HCT116 (cell line): ENCODE measurements at places on chromosomes 6 and 20. TPM values are rescaled to one million over a fixed set of nuclear protein-coding genes. Genes with fewer than 3 reads are reported as not detected.
A peak's percentile ranks its signal among the peaks of the same experiment; 100 is the strongest.

GRCh38 chr6:6815732-6816131, 227.2 kb downstream of the LY86 start:
- no peaks in the 10 kb centered on the region for H3K27me3 ChIP-seq
- no peak overlapping the region for H3K27ac ChIP-seq
- no peak overlapping the region for H3K4me3 ChIP-seq
- no peak for DNase-seq
- H3K36me3 ChIP-seq, result no peaks in the 10 kb centered on the region

- no peak overlapping the region for H3K27ac ChIP-seq
- no peaks in the 10 kb centered on the region for H3K36me3 ChIP-seq
- H3K27me3 ChIP-seq, result no peaks in the 10 kb centered on the region
- no peaks in the 10 kb centered on the region for H3K4me1 ChIP-seq
- no peak overlapping the region for H3K4me3 ChIP-seq
Observed at GRCh38 chr20:18041462-18041861, 16.3 kb downstream of the OVOL2 start.

GRCh38 chr20:23021541-23021940, 13.6 kb upstream of the SSTR4 start:
- DNase-seq, result no peak
- H3K4me3 ChIP-seq, result no peak overlapping the region
- H3K4me1 ChIP-seq, result no peaks in the 10 kb centered on the region

GRCh38 chr6:30883685-30884520, at the start of gene DDR1:
DDR1 (plus strand) TSS chr6:30884519; CDS start chr6:30888730, 4,211 bp downstream.
- no peak for DNase-seq
- peak within 1 kb of the TSS; percentile 83 for H3K4me3 ChIP-seq
- peak within 1 kb of the TSS; percentile 99 for H3K27ac ChIP-seq
- peaks cover under 1% of the 10 kb centered on the region; the same call in 1 of the 2 replicates for H3K36me3 ChIP-seq
- peaks cover 65% of the 10 kb centered on the region for H3K4me1 ChIP-seq

- H3K4me1 ChIP-seq, result no peaks in the 10 kb centered on the region
- H3K4me3 ChIP-seq, result no peak overlapping the region
- no peak for DNase-seq
- no peaks in the 10 kb centered on the region for H3K36me3 ChIP-seq
- H3K27ac ChIP-seq, result no peak overlapping the region
Observed at GRCh38 chr6:123897965-123898364, 94.3 kb downstream of the NKAIN2 start.

- no peak for DNase-seq
- H3K4me1 ChIP-seq, result no peaks in the 10 kb centered on the region
- H3K4me3 ChIP-seq, result no peak overlapping the region
- peaks cover 52% of the 10 kb centered on the region; the same call in 1 of the 2 replicates for H3K36me3 ChIP-seq
- H3K27me3 ChIP-seq, result no peaks in the 10 kb centered on the region
Observed at GRCh38 chr6:31530659-31531058, 1.9 kb downstream of the MCCD1 start.

GRCh38 chr6:56539527-56540105, 103.1 kb downstream of the DST start:
- peaks cover 3% of the 10 kb centered on the region; the same call in 1 of the 2 replicates for H3K4me1 ChIP-seq
- no peaks in the 10 kb centered on the region for H3K27me3 ChIP-seq
- H3K27ac ChIP-seq, result no peak overlapping the region
- no peak for DNase-seq
- no peaks in the 10 kb centered on the region for H3K36me3 ChIP-seq

GRCh38 chr6:89934685-89935366, 40.6 kb downstream of the GJA10 start:
- no peaks in the 10 kb centered on the region for H3K36me3 ChIP-seq
- no peak for DNase-seq
- no peak overlapping the region for H3K27ac ChIP-seq
- H3K4me1 ChIP-seq, result no peaks in the 10 kb centered on the region
- no peaks in the 10 kb centered on the region for H3K27me3 ChIP-seq

DNA sequence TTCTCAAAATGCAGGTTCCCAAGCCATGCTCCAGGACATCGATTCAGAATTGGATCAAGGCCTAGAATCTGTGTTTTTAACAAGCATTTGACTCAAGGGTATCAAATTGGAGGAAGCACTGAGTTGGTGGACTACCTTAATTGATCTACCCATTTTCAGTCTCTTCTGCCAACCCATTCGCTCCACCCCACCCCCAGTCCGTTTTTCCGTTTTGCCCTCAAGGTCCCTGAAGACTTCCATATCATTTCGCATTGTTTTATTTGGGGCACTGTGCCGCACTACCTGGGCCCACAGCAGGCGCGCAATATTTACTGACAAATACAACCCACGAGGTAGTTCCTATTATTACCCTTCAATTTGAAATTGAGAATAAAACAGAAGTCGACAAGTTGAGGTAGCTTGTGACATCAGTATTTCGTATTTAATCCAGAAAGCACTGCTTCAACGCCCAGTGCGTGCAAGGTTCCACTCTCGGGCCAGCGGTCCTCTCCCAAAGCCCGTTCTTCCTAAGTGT, 557 bp upstream of the DHX35 start:
- H3K27ac ChIP-seq, result peak overlapping the region; percentile 93
- H3K36me3 ChIP-seq, result no peaks in the 10 kb centered on the region
- DNase-seq, result no peak
- peaks cover 21% of the 10 kb centered on the region for H3K4me1 ChIP-seq
- H3K4me3 ChIP-seq, result peak overlapping the region; percentile 78

- peaks cover 20% of the 10 kb centered on the region for H3K4me1 ChIP-seq
- H3K27me3 ChIP-seq, result peaks cover 35% of the 10 kb centered on the region; the same call in 1 of the 2 replicates
- no peaks in the 10 kb centered on the region for H3K36me3 ChIP-seq
- no peak for DNase-seq
- H3K27ac ChIP-seq, result no peak overlapping the region
Observed at GRCh38 chr6:7916959-7917358, 6.4 kb upstream of the TXNDC5 start.

DNA sequence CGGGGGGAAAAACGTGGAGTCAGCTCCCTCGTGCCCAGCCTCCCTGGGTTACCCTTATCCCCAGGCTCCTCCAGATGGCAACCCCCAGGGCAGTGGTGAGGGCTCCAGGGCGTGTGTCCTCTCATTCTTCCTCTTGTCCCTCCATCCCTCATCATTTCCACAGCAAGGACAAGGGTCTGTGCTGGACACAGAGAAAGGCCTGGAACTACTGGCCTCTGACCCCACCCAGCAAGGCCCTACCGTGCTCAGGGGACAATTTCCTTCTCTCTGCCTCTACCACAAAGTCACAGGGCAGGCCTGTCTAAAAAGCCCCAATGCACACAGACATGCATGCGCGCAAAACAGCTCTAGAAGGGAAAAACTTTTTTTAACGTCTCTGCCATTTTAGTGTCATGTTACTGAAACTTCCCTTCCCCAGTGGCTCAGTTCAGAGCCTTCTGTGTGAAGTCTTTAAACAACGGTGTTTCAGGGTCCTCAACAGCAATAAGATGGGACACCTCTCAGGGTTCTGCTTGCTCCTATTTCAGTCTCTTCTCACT, 1.1 kb upstream of the SLC35B2 start:
- peak overlapping the region; percentile 95 for H3K27ac ChIP-seq
- peaks cover 19% of the 10 kb centered on the region; the same call in 1 of the 2 replicates for H3K36me3 ChIP-seq
- H3K4me1 ChIP-seq, result peaks cover 2% of the 10 kb centered on the region; the same call in 1 of the 2 replicates
- DNase-seq, result no peak
- H3K27me3 ChIP-seq, result no peaks in the 10 kb centered on the region
- H3K4me3 ChIP-seq, result no peak overlapping the region

DNA sequence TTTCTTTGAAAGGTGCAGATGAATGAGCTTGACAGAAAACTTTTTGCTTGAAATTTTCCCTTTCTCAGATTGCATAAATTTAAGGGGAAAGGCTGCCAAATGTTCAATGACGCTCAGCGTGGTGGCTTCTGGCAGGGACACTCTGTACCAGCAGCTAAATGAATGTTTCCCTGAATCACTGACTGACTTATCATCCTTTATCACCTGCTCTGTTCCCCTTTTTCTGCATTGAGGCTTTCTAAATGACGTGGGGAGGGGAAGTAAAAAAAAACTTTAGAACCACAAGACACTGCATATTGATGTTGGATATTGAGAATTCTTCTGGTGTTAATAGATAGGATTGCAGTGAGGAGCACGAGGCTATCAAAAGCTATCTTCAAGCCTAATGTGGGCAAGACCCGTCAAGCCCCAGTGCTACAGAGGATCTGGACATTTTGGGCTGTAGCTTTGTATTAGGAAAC, 46.9 kb upstream of the ENPP5 start:
- DNase-seq, result no peak
- H3K27me3 ChIP-seq, result 0 out of 2 replicates have a peak, but pooled peaks cover 4% of the 10 kb centered on the region

GRCh38 chr20:13166011-13166410, 55.1 kb upstream of the ISM1 start:
- no peak overlapping the region for H3K27ac ChIP-seq
- H3K4me3 ChIP-seq, result no peak overlapping the region
- H3K36me3 ChIP-seq, result no peaks in the 10 kb centered on the region
- peaks cover 11% of the 10 kb centered on the region; the same call in 1 of the 2 replicates for H3K27me3 ChIP-seq

GRCh38 chr20:17542993-17543412, 11.8 kb upstream of the BFSP1 start:
- H3K4me3 ChIP-seq, result no peak overlapping the region
- no peaks in the 10 kb centered on the region for H3K27me3 ChIP-seq
- H3K36me3 ChIP-seq, result no peaks in the 10 kb centered on the region
- no peak for DNase-seq
- H3K4me1 ChIP-seq, result peaks cover 16% of the 10 kb centered on the region

DNA sequence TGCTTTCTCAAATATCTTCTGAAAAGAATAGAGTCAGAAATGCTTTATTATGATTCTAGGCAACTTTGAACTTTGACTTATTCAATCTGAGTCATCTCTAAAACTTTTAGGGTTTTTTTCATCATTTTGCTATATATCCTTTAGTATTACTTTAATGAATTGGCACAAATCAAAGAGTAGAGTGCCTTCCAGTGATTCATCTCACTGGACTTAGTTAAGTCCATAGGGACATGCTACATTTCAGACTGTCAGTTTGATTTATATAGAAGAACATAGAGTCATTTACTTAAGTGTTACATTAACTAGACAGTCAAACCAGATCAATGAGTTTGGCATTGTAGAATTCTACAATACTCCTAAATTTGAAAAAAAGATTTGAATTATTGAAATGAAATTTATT, 1235.7 kb upstream of the MAP3K7 start:
- no peaks in the 10 kb centered on the region for H3K4me1 ChIP-seq
- no peak overlapping the region for H3K4me3 ChIP-seq
- no peaks in the 10 kb centered on the region for H3K27me3 ChIP-seq
- no peak for DNase-seq

- no peak overlapping the region for H3K4me3 ChIP-seq
- no peaks in the 10 kb centered on the region for H3K4me1 ChIP-seq
- DNase-seq, result no peak
- H3K36me3 ChIP-seq, result no peaks in the 10 kb centered on the region
- no peaks in the 10 kb centered on the region for H3K27me3 ChIP-seq
- H3K27ac ChIP-seq, result no peak overlapping the region
Observed at GRCh38 chr6:25302151-25302550, 23.0 kb downstream of the CARMIL1 start.

- no peaks in the 10 kb centered on the region for H3K4me1 ChIP-seq
- H3K27ac ChIP-seq, result no peak overlapping the region
- no peak for DNase-seq
- no peaks in the 10 kb centered on the region for H3K27me3 ChIP-seq
- no peak overlapping the region for H3K4me3 ChIP-seq
- H3K36me3 ChIP-seq, result no peaks in the 10 kb centered on the region
Observed at GRCh38 chr6:116218866-116219265, 35.0 kb downstream of the TSPYL4 start.

- H3K4me3 ChIP-seq, result no peak overlapping the region
- H3K4me1 ChIP-seq, result no peaks in the 10 kb centered on the region
- DNase-seq, result no peak
- H3K27me3 ChIP-seq, result peaks cover 18% of the 10 kb centered on the region; the same call in 1 of the 2 replicates
- no peak overlapping the region for H3K27ac ChIP-seq
- no peaks in the 10 kb centered on the region for H3K36me3 ChIP-seq
Observed at GRCh38 chr6:98840385-98840784, 6.0 kb downstream of the POU3F2 start.

DNA sequence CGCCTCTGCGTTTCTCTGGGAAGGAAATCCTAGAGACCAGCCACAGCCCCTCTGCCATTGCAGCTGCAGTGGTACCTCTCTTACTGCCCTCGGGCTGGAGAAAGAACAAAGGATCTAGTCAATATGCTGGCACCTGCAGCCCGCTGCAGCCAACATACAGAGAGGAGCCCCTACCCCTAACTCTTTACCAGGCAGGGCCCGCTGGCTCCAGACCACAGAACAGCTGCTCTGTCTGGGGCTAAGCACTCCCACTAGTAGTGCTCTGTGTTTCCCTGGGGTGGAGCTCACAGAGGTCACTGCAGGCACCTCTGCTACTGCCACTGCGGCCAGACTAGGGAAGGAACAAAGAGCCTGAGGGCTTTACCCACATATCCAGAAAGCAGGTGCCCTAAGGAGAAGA, 93.8 kb upstream of the IMPG1 start:
- no peak overlapping the region for H3K27ac ChIP-seq
- no peaks in the 10 kb centered on the region for H3K4me1 ChIP-seq
- H3K36me3 ChIP-seq, result no peaks in the 10 kb centered on the region
- no peak overlapping the region for H3K4me3 ChIP-seq
- no peaks in the 10 kb centered on the region for H3K27me3 ChIP-seq

DNA sequence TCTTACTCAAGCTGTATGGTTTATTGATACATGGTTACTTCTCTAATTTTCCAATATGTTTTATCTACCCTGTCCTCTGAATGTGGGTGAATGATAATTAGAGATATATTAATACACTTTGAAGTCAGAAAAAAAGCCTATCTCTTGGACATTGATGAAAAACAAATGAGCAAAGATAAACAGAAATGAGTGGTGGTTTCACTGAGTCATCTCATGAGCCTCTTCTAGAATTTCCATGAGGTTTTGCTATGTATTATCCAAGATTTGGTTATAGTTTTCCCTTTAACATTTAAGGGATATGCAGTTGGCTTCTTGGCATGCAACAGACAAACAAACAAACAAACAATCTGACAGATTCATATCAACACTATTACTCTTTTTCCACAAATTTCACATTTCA, 586.8 kb downstream of the RFPL4B start:
- H3K4me1 ChIP-seq, result no peaks in the 10 kb centered on the region
- no peak for DNase-seq
- H3K27me3 ChIP-seq, result no peaks in the 10 kb centered on the region
- no peaks in the 10 kb centered on the region for H3K36me3 ChIP-seq
- H3K4me3 ChIP-seq, result no peak overlapping the region

DNA sequence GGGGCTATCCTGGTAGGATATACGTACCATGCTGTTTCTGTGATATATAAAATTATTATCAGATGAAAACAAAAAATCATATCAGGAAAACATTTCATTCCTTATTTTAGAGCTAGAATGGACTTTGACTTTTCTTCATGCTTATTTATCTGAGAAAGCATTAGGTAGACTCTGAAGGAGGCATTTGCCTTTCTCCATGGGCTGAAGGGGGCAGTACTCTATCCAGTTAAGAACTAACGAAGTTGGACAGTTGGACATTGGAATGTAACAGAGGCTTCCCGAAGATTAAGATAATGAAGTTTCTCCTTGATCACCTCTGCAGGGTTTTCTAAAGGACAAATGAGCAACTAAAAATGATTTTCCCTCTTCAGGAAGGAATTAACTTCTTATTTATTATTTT, 233.9 kb downstream of the SAMD5 start:
- no peak overlapping the region for H3K27ac ChIP-seq
- no peaks in the 10 kb centered on the region for H3K27me3 ChIP-seq
- no peak overlapping the region for H3K4me3 ChIP-seq
- H3K4me1 ChIP-seq, result no peaks in the 10 kb centered on the region
- no peak for DNase-seq

The FOXF2 gene
- total RNA-seq, result not detected

The PRDM13 gene
- total RNA-seq, result not detected

The FAM209B gene
- not detected for total RNA-seq

The TUBE1 gene
- total RNA-seq, result 42.5 TPM

The ENTPD6 gene
- total RNA-seq, result 89.2 TPM

The HLA-DOB gene
- total RNA-seq, result 0.64 TPM

The TMEM200A gene
- 22.9 TPM for total RNA-seq

The CDKAL1 gene
- total RNA-seq, result 14.9 TPM

The UNC5CL gene
- 2.2 TPM for total RNA-seq

The OR12D3 gene
- not detected for total RNA-seq

The IBTK gene
- total RNA-seq, result 36.6 TPM
